Astrocyte of the spinal cord (primary cell): ENCODE measurements at places on chromosomes 6 and 20.
A peak's percentile ranks its signal among the peaks of the same experiment; 100 is the strongest.

DNA sequence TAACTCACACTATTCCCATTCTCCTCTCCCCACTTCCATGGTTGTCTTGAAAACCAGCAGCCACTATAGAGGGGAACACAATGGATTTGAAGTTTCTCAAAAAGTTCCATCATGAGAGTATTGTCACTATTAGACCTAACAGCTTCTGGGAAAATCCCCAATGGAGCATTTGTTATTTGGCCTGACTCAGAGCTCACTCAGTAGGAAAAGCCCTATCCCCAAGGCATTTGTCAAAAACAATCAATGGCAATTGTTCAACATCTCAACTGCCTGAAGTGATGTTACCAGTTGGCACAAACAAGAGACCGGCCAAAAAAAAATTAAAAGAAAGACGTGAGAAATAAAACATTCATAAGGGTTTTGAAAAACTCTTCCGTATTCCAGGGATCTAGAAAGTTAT, 98.8 kb downstream of the MYLK4 start:
- DNase-seq: no peak

GRCh38 chr20:35768731-35769664, 2.8 kb upstream of the PHF20 start:
- peak; percentile 96 for DNase-seq

GRCh38 chr6:115203381-115203780, 857.3 kb downstream of the FRK start:
- no peak for DNase-seq

DNA sequence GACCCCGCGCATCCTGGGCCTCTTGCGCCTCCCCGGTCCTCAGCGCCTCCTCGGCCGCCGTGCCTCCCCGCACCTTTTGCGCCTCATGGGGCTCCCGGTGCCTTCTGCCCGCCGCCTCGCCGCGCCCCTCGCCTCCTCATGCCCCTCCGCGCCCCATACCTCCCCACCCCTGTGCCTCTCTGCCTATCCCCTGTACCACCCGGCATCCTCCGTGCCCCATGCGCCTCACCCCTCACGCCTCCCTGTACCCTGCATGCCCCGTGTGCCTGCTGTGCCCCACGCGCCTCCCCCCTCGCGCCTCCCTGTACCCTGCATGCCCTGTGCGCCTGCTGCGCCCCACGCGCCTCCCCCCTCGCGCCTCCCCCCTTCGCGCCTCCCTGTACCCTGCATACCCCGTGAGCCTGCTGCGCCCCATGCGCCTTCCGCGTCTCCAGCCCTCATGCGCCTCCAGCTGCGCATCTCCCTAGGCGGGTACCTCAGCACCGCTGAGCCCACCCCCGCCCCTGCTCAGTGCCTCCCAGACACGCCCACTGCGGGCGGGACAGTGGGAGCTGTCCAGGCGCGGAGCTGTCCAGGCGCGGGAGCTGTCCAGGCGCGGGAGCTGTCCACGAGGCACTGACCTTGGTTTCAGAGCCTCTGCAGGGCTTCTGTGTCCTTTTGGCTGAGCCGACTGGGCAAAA, 37.1 kb downstream of the IGF2R start:
- peak; percentile 52 for DNase-seq

GRCh38 chr6:101212640-101213039, 180.9 kb upstream of the GRIK2 start:
- no peak for DNase-seq

DNA sequence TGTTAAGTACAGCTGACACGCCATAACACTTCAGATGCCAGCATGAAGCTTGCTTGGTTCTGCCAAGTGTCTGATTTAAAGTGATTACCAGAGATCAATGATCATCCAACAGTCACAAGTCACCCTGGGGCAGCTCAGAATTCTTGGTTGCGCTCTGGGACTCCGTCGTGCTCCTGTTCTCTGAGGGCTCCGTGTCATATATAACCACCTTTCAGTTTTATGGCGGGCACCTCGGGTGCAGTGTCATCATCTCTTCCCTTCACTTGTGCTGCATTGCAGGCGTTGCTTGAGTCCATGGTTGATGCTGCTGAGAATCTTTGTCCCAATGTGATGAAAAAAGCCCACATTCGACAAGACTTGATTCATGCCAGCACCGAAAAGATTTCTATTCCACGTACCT, 101.4 kb upstream of the SCGN start:
- no peak for DNase-seq

DNA sequence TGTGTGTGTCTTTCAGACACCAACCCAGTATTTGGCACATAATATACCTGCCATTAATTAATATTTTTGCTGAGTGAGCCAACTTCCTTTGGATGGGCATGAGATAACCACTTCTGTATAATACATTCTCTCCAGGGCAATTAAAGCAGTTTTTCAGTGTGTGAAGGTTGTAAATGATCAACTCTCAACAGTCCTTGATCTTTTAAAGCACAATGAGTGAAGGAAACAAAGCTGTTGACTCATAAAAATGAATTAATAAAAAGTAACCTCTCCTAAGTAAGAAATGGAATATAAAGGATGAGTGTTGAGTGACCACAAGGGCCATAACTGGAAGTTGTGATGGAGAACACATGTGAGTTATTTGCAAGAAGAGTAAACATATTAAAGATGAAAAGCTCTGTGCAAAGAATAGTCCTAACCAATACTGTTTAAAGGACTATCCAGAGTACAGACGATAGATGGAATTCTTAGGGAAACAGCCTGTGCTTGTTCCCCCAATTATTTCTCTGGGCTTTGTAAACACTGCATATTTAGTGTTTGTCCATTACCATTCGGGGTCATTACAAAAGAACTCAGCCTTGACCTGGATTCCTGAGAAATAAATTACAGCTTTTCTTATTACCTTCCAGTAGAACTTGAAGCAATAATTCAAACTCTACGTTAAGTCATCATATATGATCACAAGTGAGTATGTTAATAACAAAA, 446.2 kb downstream of the PLCB1 start:
- no peak for DNase-seq

DNA sequence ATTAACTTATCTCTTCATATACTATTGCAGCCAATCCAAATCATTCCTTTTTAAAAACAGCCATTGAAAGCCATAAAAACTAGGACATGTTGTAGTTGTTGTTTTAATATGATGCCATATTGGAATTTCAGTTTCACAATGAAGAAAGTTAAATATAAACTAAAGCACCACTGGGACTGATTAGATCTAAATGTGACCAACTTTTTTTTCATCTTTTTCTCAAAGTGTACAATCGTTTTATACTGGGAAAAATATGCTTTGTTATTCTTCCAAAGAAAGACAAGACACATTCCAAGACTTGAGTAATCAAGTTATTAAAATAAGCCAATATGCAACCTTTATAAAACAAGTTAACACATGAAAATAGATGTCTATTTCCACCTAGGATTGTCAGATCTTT, 68.5 kb downstream of the THEMIS start:
- no peak for DNase-seq

DNA sequence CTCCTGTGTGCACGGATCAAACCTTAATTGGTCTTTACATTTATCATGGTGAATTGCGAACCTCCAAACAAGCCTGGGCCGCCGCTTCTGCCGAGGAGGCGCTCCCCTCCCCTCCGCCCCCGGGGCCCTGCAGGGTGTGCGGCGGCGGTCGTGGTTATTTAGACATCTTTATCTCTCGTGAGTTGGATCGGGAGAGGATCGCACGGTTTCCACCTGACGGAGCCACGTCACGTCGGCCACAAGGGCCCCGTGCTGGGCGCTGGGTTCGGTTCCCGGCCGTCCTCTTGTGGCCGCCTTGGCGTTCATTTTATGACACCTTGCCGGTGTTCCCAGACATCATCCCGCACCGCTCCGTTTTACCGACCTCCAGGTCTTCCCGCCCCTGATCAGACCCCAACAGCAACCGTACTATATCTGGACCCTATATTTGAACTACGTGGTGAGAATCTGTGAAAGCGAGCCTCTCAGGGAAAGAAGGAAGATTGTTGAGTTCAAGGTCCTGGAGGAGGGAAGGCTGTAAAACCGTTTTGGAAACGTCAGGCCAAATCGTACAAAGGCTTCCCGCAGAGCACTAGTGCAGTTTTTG, 1.3 kb upstream of the CNR1 start:
- no peak for DNase-seq

DNA sequence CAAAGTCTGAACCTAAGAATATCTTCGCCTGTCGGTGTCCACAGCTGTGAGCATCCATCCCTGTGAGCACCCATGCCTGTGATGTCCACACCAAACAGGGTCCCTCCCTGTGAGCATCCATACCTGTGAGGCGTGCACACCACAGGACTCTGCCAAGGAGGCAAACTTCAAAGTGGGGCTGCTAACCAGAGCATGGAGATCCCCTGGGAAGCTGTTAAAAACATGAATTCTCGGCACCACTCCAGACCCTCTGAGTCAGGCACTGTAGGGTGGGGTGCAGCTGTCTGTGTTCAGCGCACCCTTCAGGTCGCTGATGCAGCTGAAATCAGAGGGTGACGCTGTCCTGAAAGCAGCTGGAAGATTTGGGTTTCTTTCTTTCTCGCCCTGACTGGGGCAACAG, 85.4 kb upstream of the NXT1 start:
- DNase-seq: peak; percentile 58

DNA sequence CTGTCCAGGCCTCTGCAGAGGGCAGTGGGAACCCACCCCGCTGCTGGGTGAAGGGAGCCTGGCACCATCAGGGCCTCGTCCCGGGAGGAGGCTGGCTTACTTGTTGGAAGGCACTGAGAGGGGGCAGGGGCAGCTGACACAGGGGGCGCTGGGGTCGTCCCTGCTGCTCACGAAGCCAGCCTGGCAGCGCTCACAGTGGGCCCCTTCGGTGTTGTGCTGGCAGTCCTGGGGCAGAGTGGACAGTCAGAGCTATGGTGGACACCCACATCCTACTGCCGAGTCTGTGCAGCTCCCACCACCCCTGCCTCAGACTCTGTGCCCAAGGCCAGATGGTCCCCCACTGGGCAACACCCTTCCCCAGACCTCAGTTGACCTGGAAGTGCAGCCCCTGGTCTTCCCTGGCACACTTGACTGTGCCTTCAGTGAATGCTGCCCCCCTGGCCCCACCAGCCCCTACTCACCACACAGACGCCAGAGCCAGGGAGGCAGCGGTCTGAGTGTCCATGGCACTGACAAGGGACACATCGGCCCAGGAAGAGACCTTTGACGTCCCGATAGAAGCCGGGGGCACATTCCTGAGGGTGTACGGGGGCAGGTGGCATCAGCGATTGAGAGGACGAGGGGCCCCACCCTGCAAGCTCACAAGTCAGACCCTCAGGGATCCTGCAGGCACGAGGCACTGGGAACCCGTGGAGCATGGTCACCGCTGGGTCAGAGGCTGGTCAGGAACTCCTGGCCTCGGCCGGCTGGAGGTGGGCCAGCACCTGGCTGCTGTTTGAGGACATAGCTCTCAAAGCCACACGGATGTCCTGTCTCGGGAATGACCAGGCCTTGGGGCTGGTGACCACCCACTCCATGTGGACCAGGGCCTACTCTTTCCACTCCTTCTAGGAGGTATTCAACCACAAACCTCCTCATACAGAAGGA, 21.4 kb downstream of the ADRM1 start:
- DNase-seq: no peak

DNA sequence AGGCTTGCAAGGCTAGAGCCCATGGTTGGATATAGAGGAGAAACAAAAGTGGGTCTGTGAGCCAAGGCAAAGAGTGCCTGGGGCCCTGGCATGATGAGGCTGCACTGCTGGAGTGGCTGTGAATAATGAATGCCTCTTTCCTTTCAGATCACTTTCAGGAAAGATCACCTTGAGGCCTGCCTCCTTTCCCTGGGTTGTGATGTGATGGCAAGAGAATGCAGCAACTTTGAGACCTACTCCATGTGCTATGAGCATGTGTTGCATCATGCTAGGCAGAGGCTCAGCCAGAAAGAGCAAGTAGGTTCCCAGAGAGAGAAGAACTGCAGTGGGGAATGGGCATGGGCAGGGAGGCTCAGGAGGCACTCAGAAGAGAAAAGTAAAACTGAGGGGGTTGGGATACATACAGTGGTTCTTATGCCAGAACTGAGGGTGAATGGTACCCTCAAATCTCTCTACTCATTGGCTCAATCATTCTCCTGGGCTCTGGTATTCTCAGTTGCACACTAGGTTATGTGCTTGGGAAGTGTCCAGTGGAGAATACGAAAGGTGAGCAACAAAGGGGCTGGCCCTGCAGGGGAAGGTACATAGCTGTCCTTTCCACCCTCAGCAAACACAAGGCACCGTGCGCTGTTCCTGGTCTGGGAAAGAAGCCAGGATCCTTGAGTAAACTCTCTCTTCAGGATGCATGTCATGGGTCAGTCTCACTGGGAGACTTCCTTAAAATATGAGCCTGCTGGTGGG, 45.9 kb downstream of the CD164 start:
- DNase-seq: peak; percentile 45

DNA sequence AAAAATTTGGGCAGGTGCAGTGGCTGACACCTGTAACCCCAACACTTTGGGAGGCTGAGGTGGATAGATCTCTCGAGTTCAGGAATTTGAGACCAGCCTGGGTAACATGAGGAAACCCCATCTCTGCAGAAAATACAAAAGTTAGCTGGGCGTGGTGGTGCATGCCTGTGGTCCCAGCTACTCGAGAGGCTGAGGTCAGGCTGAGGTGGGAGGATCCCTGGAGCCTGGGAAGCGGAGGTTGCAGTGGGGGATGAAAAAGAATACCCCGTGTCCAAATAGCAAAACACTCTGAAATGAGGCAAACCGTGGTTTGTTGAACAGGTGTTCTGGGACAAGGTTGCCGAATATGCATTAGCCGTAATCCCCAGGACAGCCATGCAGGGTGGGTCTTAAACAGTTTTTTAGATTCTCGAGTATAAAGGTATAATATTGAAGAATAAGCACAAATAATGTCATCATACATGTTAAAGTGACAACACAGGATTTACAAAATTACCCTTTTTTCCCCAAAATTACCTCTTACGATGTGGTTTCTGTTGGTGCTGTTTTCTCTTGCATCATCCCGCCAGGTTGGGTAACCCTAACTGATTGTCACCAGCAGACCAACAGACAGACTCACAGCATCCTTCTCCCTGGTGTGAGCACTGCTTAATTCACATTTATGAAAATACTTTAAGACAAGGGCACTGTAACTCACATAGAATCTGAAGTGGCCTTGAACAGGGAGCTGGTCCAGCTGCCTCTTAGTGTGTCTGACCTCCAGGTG, 9.1 kb downstream of the DNAJC5 start:
- DNase-seq: no peak

- no peak for DNase-seq
Observed at GRCh38 chr6:122222761-122223160, 176.7 kb upstream of the HSF2 start.

DNA sequence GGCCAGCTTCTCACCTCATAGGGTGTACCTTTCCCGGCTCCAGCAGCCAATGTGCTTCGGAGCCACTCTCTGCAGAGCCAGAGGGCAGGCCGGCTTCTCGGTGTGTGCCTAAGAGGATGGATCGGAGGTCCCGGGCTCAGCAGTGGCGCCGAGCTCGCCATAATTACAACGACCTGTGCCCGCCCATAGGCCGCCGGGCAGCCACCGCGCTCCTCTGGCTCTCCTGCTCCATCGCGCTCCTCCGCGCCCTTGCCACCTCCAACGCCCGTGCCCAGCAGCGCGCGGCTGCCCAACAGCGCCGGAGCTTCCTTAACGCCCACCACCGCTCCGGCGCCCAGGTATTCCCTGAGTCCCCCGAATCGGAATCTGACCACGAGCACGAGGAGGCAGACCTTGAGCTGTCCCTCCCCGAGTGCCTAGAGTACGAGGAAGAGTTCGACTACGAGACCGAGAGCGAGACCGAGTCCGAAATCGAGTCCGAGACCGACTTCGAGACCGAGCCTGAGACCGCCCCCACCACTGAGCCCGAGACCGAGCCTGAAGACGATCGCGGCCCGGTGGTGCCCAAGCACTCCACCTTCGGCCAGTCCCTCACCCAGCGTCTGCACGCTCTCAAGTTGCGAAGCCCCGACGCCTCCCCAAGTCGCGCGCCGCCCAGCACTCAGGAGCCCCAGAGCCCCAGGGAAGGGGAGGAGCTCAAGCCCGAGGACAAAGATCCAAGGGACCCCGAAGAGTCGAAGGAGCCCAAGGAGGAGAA, 10.5 kb downstream of the GNAS-AS1 start:
- no peak for DNase-seq
